ENCODE measurements at places on chromosomes 1 and 21.

DNA sequence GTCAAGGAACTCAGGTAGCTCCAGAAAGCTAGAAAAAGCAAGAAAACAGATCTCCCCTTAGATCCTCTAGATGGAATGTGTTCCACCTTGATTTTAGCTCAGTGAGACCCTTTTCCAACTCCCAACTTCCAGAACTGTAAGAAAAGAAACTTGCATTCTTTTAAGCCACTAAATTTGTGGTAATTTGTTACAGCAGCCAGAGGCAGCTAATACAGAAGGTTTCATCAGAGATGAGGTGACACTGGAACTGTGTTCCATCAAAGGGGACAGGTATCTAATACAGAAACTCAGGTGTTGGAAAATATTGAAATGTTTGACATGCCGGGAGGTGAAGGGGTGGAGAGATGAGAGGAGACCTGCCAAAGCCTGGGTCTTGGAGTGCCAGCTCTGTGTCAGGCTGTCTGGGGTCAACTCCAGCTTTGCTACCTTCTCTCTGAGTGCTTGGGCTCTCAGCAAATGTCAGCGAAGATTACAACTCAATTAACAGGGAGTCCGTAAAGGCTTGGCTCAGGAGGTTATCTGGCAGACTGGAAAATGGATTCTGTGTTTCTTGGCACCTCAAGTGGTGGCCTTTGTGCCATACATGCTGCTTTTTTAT, 71.3 kb downstream of the PLPP3 start:
- no peak for DNase-seq

GRCh38 chr1:34663031-34663430, 91.8 kb upstream of the GJB5 start:
- no peak for DNase-seq

DNA sequence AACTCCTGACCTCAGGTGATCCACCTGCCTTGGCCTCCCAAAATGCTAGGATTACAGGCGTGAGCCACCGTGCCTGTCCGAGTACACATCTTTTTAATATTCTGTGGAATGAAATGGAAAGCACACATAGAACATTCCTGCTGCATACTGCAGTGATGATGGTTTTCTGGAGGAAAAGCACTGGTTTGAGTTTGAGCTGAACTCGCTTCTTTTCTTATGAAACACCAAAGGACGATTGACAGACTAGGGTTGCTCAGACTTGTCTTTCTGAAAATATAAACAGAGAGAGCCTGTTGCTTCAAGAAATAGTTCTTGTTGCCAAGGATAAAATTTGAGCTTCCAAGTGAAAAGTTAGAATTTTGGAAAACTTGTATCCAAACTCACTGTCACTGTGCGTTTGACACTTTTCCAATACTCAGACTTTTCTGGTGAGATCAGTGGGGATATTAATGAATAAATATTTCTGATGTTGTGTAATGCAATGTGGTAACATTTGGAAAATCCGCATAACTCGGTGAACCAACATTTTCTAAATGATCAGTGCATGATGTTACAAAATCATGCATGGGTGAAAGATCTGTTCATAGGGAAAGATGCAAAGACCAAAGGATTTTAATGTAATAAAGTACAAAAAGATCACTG, 15.0 kb upstream of the ERMAP start:
- DNase-seq: no peak

DNA sequence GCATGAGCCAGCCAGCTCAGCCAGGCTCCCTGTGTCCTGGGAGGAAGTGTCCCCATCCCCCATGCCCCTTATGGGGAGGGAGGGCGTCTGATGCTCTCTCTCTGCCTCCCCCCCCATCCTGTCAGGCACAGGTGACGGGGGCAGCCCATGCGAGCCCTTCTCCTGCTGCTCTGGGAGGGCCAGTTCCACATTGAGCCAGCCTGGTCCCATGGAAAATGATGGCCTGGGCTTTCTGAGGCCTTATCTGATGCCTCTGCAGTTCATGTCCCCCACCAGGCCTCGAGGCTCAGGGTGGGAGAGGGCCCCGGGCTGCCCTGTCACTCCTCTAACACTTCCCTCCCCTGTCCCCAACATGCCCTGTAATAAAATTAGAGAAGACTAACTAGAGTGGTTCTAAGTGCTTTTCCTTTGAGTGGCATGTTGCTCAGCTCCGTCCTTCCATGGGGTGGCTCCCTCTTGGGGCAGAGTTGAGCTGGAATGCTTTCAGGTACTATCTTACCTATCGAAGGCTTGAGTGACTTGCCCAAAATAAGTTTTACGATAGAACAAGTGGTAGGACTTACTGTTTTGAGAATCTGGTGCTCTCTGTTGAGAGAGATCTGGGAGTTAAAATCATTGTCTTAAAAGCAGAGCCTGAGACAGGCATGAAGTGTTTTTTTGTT, 1.8 kb upstream of the MTFR1L start:
- DNase-seq: no peak

GRCh38 chr1:2860476-2861142, 59.1 kb upstream of the TTC34 start:
- peak; percentile 71 for DNase-seq

- no peak for DNase-seq
Measured at GRCh38 chr21:42563686-42564085, 50.0 kb downstream of the SLC37A1 start.

Measured in osteoblast (primary cell).